ENCODE measurements at places on chromosomes 1 and 21.

DNA sequence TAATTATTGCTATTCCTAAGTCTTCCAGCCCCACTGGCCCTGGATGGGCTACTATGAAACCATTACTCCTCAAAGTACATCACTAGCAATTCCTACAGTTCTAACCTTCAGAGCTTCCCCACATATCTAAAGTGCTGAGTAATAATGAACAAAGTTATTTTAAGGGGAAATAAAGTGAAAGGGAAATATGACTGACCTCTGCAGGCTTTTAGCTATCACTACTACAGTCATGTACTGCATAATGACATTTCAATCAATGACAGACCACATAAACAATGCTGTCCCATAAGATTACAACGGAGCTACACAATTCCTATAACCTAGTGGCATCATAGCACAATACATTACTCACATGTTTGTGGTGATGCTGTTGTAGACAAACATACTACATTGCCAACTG is 32.5 kb upstream of the ASPM start:
- no peak overlapping the region for H3K27ac ChIP-seq
- no peak overlapping the region for H3K4me3 ChIP-seq
- DNase-seq: no peak

DNA sequence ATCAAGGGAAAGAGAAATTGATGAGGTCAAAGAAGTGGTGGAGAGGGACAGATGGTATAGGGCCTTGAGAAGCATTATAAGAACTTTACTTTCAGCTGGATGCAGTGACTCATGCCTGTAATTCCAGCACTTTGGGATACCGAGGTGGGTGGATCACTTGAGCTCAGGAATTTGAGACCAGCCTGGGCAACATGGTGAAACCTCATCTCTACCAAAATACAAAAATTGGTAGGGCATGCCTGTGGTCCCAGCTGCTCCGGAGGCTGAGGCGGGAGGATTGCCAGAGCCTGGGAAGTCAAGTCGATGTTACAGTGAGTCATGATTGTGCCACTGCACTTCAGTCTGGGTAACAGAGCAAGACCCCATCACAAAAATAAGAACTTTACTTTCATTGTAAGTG is 5.7 kb downstream of the TMEM50A start:
- peaks cover 21% of the 10 kb centered on the region for H3K4me1 ChIP-seq
- DNase-seq: no peak
- no peaks in the 10 kb centered on the region for H3K27me3 ChIP-seq
- no peak overlapping the region for H3K27ac ChIP-seq

GRCh38 chr1:204647114-204647804 is 38.3 kb downstream of the LRRN2 start:
- H3K4me1 ChIP-seq: no peaks in the 10 kb centered on the region
- DNase-seq: no peak
- no peak overlapping the region for H3K4me3 ChIP-seq
- H3K27me3 ChIP-seq: no peaks in the 10 kb centered on the region
- H3K27ac ChIP-seq: no peak overlapping the region

GRCh38 chr1:53656747-53657530 is 82.0 kb downstream of the GLIS1 start:
- no peaks in the 10 kb centered on the region for H3K4me1 ChIP-seq
- H3K27ac ChIP-seq: no peak overlapping the region
- no peaks in the 10 kb centered on the region for H3K36me3 ChIP-seq
- no peaks in the 10 kb centered on the region for H3K27me3 ChIP-seq
- DNase-seq: no peak
- no peak overlapping the region for H3K4me3 ChIP-seq

- no peaks in the 10 kb centered on the region for H3K36me3 ChIP-seq
- H3K4me1 ChIP-seq: no peaks in the 10 kb centered on the region
- H3K27me3 ChIP-seq: no peaks in the 10 kb centered on the region
- H3K4me3 ChIP-seq: no peak overlapping the region
These were observed 10.3 kb upstream of the ACTL8 start for GRCh38 chr1:17744666-17745478.

DNA sequence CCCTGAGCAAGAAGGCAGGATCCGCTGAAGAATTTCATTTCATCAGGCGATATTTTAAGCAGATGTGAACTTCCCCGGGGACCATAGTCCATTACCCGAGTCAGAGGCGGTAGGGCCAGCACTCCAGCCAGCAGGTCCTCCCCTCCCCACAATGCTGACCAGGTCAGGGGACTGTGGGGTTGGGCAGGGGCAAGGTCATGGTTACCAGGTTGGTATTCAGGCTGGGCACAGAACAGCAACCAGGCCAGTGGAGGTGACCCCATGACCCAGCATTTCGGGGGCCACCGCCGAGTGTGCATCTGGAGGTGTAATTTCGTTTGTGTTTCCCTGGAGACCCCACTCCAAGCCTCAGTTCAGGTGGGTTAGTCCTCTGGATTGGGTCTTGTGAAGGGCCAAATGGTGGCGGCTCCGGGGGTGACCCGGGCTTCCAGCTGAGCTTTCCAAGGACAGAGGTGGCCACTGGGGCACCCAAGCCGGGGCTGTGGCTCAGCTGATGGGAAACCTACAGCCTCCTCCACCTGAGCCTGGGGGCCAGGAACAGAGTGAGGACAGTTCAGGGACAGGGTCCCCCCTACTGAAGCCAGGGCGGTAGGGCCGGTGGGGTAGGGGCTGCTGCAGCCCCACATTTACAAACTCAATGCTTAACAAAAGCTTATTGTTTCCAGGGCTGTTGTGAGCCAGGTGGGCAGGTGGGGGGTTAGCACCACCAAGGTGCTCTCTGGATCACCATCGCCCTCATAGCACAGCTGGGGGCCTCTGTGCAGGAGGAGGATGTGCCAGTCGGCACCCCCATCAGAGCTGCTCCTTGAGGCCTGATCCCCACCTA is 2.8 kb downstream of the PRDM16 start:
- H3K27ac ChIP-seq: no peak overlapping the region
- peaks cover 8% of the 10 kb centered on the region for H3K27me3 ChIP-seq
- H3K4me1 ChIP-seq: no peaks in the 10 kb centered on the region
